ENCODE measurements at places on chromosomes 5 and 9. TPM values are rescaled to one million over a fixed set of nuclear protein-coding genes. Genes with fewer than 3 reads are reported as not detected.

Gene FAM81B
- total RNA-seq = not detected

Gene IFNA13
- total RNA-seq = not detected

DNA sequence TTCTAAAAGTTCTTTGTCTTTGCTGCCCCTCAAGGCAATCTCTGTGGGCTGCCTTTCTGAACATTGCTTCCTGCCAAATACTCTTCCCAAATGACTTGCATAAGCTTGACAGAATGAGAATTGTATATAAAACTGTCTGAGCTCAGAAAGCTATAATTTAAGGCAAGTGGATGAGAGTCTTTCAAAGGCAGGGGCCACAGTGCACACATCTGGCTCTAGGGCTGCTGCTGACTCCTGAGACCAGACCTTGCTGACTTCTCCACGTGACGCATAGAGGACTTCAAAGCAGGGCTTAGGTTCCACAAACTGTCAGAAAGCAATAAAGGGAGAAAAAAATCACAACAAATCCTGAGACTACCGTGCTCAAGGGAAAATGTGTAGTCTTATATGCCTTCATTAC, 79.4 kb upstream of the DIRAS2 start:
- DNase-seq = no peak

DNA sequence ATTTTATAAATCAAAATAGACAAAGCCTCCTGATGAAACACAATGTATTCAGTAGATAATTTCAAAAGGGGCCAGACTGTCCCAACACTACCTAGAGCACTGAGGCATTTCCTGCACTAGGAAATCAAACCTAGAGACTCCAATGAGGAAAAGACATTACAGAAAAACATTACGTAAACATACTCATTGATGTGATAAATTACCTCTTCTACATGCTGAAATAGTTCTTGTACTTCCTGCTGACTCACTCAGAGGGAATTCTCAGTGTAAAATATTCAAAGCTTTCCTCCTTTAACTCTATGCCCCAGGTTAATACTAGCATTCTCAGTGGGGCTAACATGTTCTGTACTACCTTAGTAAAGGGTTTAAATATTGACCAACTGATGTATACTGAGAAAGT, 178.0 kb downstream of the ESM1 start:
- peak; percentile 78 for DNase-seq

- no peak for DNase-seq
Measured at GRCh38 chr5:43802119-43802518, 199.1 kb downstream of the NNT start.

DNA sequence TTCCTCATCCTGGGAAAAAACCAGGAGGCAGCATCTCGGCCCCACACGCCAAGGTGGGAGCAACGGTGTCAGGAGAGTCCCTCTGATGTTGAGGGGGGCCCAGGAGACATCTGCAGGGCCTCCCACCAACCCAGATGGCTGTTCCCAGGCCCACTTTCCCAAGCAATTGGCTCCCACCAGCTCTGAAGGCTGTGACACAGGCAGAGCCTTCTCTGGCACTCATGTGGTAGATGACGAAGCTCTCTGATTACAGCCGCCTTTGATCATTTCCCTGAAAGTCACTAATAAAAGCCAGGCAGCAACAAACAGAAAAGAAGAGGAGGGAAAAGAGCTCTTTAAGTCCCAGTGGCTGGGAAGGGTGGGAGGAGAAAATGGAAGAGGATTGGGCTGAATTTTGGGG, 226.5 kb downstream of the CDK5RAP2 start:
- no peak for DNase-seq

DNA sequence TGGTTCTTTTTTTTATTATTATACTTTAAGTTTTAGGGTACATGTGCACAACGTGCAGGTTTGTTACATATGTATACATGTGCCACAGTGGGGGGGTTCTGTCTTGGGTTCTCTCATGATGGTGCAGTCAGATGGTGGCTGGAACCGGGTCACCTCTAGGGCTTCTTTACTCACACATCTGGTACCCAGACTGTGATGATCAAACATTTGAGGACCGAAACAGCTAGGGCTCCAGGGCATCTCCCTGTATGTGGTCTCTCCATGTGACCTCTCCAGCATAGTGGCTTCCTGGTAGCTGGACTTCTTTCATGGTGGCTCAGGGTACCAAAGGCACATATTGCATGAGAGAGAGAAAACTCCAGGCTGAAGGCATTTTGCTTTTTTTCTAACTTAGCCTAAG, 9.8 kb upstream of the CRHBP start:
- DNase-seq = no peak

GRCh38 chr5:16853518-16853917, 82.6 kb downstream of the MYO10 start:
- peak; percentile 15 for DNase-seq

DNA sequence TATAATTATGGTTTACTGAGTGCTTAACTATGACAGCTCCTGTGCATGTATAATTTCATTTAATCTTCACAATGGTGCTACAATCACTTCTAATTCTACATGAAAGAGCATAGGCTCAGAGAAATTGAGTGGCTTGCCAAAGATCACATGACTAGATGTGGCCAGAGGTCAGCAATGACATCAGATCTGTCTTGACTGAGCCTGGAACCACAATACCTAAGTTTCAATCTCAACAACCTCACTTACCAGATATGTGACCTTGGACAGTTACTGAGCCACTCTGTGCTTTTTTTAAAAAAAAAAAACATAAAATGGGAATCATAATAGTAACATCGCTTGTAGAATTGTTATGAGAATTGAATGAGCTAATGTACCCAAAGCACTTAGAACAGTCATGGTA, 130.7 kb downstream of the TRIM32 start:
- no peak for DNase-seq

DNA sequence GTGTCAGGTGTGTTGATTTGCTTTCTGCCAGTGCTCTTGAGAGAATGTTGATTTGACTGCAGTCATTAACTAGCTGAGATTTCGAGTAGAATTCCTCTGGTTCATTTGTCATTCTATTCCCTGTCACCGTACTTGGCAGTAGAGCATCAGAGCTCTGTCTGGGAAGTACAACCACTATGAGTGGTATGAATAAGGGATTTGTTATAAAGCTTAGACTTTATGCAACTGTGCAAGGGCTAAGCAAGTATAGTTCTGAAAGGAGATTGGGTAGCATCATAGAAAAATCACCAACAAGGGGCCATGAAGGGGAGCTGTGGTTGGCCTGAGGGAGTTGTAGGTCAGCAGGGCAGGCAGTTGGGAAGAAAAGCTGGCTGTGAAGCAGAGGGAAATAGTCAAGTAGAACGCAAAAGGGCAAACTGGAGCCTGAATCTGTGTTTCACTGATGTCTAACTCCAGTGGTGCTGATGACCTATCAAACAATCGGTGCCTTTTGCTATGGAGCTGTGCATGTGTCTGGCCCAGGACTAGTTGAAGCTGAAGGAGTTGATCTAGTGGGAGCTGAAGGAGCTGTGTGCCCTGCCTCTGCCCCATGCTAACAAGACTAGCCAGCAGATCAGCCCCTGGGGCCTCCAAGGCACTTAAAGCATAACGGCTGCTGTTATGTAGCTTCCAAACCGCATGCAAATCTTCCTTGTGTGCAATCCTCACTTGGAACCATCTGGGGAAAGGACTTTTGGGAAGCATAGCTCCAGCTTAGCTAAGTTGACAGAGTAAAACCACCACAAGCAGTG, 110.0 kb downstream of the SLC28A3 start:
- no peak for DNase-seq

DNA sequence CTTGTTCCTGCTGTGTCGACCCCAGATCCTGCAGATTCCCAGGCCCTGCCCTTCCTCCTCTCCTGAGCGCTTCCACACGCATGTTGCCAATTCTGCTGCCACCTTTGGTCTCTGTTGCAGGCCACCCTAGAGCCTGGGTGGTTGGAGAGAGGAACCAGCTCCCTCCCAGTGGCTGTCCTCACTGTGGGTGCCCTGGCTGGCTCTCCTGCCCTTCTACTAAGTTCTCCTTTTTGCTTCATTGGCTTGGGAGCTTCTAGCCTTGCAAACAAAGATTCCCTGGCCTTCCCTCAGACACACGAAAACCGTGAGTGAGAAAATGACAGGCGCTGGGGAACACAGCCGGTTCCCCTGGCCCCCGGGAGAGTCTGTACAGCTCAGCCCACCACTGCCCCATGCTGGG, 14.2 kb upstream of the NCS1 start:
- DNase-seq = no peak

Gene CPLANE1
- total RNA-seq = 16.7 TPM

DNA sequence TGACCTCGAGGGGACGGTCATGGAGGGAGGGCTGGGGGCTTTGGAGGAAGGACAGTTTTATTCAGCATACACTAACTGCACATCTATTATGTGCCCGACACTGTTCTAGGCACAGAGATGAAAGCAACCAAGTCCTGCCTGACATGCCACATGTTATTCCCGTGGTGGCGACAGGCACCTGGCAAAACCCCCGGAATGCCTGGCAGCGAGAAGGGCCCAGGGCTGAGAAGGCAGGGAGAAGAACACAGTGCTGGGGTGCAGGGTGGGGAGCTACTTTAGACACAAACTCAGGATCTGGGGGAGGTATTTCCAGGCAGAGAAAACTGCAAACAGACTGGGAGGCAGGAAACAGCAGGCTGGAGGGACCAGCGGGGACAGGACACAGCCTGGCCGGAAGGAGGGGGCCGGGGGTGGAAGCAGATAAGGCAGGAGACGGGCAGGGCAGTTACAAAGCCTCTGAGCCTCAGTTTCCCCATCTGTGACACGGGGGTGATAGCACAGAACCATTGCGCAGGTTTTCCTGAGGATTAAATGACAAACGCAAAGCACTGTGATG, 77.7 kb downstream of the STK10 start:
- no peak for DNase-seq

DNA sequence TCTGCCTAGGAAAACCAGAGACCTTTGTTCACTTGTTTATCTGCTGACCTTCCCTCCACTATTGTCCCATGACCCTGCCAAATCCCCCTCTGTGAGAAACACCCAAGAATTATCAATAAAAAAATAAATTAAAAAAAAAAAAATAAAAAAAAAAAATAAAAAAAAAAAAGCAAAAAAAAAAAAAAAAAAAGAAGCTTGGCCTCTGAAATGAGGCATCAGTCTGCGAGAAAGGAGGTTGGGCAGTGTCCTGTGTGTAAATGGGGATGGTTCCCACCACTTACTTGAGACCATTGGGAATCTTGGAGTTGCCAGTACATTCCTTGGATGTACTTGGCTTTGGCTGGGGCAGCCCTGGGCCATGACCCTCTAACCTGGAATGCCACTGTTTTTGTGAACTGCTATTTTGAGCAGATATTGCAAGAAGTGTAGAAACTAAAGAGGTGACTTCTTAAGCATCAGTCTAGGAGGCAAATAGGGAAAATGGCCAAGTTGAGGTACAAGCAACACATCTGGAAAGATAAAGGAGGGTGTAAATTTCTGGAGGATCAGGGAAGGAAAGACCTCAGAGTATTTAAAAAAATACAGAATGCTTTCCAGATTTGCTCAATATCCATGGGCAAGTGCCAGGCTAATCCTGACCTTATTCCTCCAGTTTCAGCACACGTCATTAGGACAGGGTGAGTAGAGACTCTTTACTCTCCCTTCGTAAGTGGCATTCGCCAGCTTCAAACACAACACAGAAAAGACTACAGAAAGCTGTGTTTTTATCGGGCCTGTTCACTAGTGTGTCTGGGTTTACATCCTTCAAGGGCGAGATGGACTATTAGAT, 58.1 kb downstream of the HSPA4 start:
- no peak for DNase-seq

DNA sequence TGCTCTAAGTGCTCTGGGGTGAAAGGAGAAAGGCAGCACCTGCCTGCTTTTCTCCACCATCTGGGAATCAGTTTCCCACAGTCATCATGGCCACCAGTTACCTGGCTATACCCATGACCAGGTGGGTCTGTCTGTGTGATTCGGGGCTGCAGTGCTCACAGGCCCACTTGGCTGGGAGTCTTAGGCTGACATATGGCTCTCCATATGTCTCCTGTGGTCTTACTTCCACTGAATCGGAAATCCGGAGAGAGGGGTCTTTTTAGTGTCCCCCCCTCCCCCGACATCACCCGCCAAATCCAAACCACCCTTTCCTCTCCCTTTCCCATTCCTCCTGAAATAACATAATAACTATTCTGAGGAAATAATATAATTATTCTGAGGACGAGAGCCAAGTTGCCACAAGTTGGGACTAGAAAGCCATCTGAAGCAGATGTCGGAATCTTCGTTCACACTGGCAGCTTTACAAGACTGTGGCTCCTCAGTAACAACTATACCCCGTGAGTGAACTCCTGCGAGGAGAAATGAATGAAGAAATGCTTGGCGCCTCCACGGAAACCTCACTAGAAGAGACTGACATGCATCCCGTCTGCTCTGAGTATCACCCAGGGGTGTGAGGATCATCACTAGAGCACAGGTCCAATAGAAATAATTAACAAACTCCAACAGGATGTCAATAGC, 143.4 kb downstream of the MYO10 start:
- DNase-seq = no peak

DNA sequence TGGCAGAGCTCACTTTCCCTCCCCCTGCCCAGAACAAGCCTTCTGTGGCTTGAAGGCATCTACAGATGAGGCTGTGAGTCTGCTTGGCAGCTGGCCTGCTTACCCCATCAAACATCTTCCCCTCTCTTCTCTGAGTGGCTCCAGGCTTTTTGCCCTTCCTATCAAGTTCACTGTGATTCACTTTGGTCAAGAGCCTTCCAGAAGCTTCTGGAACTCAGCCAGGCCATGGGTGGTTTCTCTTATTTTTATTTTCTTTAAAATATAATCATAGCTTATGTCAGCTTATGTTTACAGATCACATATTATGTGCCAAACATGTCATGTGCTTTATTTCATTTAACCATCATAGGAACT, 267.0 kb downstream of the SEC61B start:
- DNase-seq = no peak

DNA sequence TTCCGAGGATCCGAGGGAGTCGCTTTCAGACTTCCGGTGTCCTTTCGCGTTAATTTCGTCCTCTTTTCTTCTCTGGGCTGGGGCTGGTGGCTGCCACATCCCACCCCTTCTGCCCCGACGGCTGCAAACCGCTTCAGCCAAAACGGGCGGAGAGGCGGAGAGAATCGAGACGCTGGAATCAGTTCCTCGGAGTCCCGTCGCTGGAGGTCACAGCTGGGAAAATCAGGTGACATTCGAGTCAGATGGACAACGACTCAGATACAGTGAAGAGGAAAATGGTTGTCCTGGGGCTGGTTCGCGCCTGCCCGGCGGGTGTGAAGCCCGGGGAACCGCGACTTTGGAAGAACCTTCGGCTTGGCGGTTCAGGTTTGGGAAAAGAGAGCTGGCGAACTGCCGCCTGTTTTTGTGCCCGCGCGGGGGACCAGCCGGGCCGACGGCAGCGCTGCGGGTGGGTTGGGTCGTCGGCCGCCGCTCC, 8.9 kb upstream of the NKX2-5 start:
- no peak for DNase-seq
